ENCODE measurements at places on chromosomes 1 and 21. TPM values are rescaled to one million over a fixed set of nuclear protein-coding genes. Genes with fewer than 3 reads are reported as not detected.

GRCh38 chr1:234893359-234893724, 235.3 kb downstream of the TOMM20 start:
- H3K4me3 ChIP-seq, result no peak overlapping the region
- no peak for DNase-seq
- H3K36me3 ChIP-seq, result peaks cover 2% of the 10 kb centered on the region
- H3K27ac ChIP-seq, result no peak overlapping the region
- H3K4me1 ChIP-seq, result peaks cover 46% of the 10 kb centered on the region

DNA sequence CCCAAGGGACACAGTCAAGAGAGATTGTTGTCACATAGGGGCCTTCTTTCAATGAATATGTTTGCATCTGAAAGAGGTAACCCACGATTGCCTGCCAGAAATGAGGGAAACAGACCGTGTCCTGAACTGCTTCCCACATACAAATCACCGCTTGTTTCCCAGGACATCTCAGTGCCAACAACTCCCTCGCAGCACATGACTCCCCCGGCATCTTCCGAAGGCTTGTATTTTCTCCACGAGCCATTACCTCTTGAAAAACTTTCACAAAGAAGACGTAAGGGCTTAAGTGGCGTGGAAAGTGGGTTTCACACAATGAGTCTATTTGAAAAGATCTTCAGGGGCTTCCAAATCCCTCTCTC, 31.6 kb upstream of the PDE9A start:
- H3K4me1 ChIP-seq, result peaks cover 6% of the 10 kb centered on the region
- H3K36me3 ChIP-seq, result no peaks in the 10 kb centered on the region
- H3K27ac ChIP-seq, result no peak overlapping the region
- no peak overlapping the region for H3K4me3 ChIP-seq
- H3K27me3 ChIP-seq, result peaks cover 34% of the 10 kb centered on the region
- no peak for DNase-seq

- H3K4me3 ChIP-seq, result no peak overlapping the region
- no peak overlapping the region for H3K27ac ChIP-seq
Observed at GRCh38 chr1:223651291-223651991, 14.1 kb downstream of the CAPN8 start.

The C1orf216 gene
- 14.2 TPM for total RNA-seq

The OR6N1 gene
- total RNA-seq, result not detected

The ABCD3 gene
- total RNA-seq, result 31.5 TPM

The CCDC185 gene
- not detected for total RNA-seq

The C1orf116 gene
- not detected for total RNA-seq
